Fibroblast of the aortic adventitia (primary cell): ENCODE measurements at places on chromosomes 7 and 10.

DNA sequence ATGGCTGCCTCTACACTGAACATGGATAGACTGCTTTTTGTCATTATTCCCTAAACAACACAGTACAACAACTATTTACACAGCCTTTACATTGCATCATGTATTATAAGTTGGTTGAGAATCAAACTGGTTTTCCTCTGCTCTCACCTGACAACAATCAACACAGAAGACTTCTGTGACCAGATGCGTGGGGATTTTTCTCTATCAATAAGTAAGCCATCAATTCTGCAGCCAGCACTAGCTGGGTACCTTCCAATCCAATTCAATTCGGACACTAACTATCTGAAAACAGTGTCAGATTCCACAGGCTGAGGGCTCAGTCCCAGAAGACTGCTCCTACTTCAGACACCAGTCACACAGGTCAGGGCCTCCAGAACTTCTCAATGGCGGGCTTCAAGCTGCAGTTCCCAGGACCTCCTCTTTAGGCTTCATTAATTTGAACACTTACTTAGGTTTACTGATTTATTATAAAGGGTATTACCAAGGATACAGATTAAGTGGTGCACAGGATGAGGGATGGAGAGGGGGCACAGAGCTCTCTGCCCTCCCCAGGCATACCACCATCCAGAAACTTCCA, 36.4 kb upstream of the ASL start:
- DNase-seq = no peak

DNA sequence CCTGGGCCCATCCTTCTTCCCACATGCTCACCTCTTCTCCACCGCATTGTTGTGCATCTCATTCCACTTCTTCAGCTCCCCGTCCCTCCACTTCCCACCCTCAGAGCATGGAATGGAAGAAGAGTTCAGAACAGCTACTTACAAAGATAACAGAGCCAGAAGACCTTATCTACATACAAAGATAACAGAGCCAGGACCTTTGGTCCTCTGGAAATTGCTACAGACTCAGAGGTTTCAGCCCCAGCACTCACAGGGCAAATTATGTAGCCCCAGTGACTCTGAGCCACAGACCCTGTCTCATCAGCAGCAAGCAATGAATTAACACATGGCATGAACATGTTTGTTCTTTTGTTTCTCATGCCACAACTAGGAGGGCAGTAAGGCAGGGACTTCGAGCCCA, 28.7 kb upstream of the SLC29A3 start:
- no peak for DNase-seq

DNA sequence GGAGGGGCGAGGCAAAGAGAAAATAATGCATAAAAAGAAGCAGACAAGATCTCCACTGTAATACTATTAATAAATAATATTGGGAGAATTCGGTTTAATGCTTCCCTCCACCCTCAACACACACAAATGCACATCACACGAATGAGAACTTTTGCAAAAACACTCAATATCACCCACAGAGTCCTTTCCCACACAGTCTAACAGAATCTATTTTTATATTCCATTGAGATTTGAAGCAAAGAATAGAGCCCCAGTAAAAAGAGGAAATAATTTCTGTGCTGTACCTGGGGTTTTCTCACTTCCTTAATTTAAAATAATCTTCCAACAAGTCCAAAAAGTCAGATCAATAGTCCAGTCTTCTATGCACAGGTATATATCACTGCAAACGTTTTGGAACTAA, 17.0 kb downstream of the PIK3AP1 start:
- no peak for DNase-seq

- peak; percentile 56 for DNase-seq
These were observed 388.4 kb upstream of the FZD8 start for GRCh38 chr10:36030516-36030915.

DNA sequence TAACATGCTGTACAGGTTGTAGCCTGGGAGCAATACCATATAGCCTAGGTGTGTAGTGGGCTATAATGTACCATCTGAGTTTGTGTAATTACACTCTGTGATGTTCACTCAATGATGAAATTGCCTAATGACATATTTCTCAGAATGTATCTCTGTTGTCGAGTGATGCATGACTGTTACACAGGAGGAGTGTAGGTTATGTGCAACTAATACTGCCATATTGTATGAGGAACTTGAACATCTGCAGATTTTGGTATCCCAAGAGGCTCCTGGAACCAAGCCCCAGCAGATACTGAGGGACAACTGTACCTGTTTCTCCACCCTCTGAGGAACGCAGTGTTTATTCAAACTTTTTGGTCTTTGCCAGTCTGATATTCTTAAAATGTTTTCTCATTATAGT, 38.6 kb downstream of the NACAD start:
- DNase-seq = no peak

DNA sequence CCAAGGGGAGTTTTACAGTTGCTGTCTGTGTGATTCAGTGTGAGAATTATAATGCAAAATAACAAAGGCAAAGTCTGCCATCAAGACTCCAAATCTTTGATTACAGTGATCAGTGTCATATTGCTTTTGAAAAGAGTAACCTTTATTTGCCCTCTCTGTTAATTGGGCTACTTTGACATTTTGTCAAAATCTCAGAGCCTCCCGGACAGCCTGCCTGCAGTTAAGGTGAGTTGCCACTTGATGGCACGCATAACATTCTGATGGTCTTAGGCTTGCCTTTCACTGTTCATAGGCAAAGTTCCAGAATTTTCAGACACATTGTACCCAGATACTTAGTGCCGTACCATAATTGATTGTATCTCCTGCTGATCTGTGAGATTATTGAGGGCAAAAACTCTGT, 253.5 kb downstream of the ABCA13 start:
- DNase-seq = no peak

- DNase-seq = peak; percentile 99
These were observed 286.9 kb downstream of the KCNMA1 start for GRCh38 chr10:77350711-77351119.

DNA sequence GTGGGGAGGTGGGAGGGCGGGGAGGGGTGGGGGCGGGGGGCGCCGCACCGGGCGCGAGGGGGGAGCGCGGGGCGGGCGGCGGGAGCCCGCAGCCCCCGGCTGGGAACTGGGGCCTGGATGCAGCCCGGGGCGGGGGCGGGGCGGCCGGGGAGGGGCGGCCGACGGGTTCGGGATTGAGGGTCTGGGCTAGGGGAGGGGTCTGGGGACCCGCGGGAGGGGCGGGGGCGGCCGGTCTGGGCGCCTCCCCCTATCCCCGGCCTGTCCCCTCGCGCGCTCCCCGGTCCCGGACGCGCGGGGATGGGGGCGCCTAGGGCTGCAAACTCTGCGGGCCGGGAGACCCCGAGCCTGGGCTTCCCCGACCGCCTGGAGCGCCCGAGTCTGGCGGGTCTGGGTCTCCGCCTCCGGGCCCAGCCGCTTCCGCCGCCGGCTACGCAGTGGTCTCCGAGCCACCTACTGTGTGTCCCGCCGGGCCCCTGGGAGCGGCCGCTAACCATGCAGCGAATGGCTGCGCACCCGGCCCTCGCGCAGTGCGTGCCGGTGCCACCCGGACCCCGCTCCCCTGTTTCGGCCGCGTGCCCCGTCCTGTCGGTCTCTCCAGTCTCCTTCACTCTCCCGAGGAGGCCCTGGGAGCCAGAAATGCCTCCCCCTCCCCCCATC, 375 bp upstream of the FGF8 start:
- no peak for DNase-seq

GRCh38 chr7:7156663-7157062, 25.7 kb upstream of the C1GALT1 start:
- DNase-seq = no peak

DNA sequence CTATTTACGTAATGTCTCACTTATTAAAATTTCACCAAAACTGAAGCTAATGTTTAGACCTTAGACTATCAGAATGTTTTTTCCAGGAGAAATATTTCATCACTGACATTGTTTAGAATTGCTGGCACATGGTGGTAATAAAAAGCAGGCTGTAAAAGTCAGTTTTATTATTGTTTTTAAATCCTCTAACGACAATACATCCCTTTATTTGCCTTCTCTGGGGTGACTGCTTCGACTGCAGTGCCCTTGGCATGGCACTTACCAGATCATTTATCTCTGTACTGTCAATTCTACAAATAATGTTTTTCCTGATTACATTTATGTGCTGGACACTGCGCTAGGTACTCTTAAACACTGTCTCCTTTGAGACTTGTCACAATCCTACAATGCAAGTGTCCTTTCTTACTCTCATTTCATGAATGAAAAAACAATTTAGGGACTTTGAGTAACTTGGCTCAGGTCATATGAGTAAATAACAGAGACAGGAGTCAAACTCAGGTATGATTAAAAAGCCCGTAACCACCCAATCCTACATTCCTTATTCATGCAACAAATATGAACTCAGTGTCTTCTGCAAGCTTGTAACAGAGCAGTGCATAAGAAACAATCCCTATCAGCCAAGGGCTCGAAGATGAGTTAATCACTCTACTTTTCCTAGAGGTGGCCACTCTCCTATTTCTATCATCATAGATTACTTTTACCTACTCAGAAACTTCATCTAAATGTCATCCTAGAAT, 5.6 kb upstream of the ING3 start:
- DNase-seq = no peak

DNA sequence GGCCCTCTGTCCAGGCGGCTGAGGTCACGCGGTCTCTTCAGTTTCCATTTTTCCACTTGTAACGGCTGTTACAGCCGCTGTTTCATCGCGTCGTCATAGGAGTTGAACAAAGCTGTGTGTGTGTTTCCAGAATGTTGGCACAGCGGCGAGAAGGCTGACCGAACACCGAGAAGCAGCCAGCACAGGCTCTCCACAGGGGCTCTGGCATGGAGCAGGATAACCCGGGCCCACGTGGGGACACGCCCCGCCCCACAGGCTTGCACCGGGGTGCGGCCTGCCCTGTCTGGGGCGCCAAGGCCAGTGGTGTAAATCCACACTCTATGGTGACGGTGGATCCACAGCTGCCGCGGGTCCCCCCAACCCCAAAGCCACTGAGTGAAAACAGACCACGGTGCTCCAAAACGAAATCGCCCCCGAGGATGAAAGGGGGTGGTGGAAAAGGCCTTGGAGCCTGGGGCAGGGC, 448.2 kb downstream of the DNAJB6 start:
- DNase-seq = no peak

DNA sequence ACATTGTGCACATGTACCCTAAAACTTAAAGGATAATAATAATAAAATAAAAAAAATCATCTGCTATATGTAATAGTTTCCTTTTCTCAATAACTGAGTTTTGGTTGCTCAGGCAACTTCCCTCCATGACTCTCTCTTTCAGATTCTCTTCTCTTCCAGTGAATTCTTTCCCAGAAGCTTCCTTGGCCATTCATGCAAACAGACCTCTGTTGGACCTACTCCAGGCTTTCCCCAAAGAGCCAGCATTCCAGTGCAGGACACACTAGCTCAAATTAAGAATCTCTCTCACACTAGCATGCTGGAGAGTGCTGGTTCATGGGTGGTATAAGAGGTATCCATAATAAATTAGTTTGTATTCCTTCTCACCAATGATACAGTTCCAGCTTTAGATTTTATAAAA, 31.0 kb upstream of the ZEB1 start:
- peak; percentile 34 for DNase-seq

GRCh38 chr7:150734254-150734653, 3.0 kb upstream of the GIMAP5 start:
- DNase-seq = no peak

DNA sequence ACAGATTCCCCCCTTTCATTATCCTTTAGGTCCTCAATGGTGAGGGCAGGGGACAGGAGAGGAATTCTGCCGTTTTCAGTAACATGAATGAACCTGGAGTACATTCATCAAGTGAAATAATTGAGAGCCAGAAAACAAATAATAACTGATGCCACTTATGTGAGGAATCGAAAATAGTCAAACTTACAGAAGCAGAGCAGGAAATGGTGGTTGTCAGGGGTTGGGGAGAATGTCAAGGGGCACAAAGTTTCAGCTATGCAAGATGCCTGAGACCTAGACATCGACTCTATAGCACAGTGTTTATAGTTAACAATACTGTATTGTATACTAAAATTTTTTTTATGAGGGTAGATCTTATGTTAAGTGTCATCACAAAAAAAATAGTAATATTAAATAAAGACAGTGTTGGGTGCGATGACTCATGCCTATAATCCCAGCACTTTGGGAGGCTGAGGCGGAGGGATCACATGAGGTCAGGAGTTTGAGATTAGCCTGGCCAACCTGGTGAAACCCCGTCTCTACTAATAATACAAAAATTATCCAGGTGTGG, 1219.8 kb downstream of the GATA3 start:
- no peak for DNase-seq

- peak; percentile 37 for DNase-seq
These were observed 109.1 kb upstream of the PPIF start for GRCh38 chr10:79238158-79238520.

DNA sequence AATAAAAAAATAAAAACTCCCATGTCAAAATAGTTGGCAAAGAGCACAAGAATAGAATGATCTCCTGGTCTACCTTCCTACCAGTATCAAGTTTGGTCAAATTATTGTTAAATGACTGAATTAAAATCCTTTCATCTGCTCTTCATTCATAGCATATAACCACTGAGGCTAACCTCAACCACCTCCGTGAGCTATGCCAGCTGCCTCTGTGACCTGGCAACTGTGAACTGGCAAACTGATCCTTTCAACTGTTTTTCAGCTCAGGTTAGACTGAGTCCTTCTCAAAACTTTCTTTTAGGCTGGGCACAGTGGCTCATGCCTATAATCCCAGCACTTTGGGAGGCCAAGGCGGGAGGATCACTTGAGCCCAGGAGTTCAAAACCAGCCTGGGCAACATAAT, 36.1 kb downstream of the NUDCD3 start:
- no peak for DNase-seq

DNA sequence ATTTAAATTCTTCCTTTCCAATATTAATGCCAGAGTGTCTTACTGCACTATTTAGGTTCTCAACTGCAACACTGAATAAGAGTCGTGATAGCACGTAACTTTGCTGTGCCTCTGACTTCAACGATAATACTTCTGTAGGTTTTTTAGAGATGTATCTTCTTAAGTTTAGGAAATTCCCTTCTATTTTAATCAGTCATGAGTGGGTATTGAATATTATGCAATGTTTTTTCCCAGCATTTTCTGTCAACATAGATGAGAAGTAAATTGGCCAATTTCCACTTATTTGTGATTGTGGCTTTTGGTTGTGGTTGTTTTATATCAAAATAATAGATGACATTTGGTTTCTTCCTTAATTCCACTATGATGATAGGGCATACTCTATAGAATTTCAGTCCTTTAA, 6.7 kb upstream of the STK17A start:
- no peak for DNase-seq

GRCh38 chr10:6045314-6045848, 16.8 kb downstream of the IL2RA start:
- DNase-seq = no peak

- peak; percentile 80 for DNase-seq
These were observed 237.2 kb downstream of the CSTF2T start for GRCh38 chr10:51462076-51462779.

GRCh38 chr10:132536241-132536876, 1.2 kb upstream of the INPP5A start:
- peak; percentile 20 for DNase-seq

- no peak for DNase-seq
These were observed 161.4 kb downstream of the ELMO1 start for GRCh38 chr7:37287131-37287855.
